ENCODE measurements at places on chromosomes 3 and 15.

- no peak for DNase-seq
Measured at GRCh38 chr15:69346112-69346511, 47.4 kb downstream of the PAQR5 start.

- DNase-seq: peak; percentile 28
Measured at GRCh38 chr15:89690276-89691218, at the start of the genes PEX11A and WDR93. Gene PEX11A, minus strand, starts transcription at chr15:89690754. Its CDS starts 122 bp downstream, at chr15:89690632. Gene WDR93, plus strand, starts transcription at chr15:89690811. Its CDS starts 10,936 bp downstream, at chr15:89701747.

- DNase-seq: no peak
Measured at GRCh38 chr15:74716651-74717050, 8.7 kb downstream of the CYP1A1 start.

- no peak for DNase-seq
Measured at GRCh38 chr3:119600732-119601131, 3.0 kb downstream of the PLA1A start.

- no peak for DNase-seq
Measured at GRCh38 chr3:128584412-128585020, 66.1 kb downstream of the RPN1 start.

DNA sequence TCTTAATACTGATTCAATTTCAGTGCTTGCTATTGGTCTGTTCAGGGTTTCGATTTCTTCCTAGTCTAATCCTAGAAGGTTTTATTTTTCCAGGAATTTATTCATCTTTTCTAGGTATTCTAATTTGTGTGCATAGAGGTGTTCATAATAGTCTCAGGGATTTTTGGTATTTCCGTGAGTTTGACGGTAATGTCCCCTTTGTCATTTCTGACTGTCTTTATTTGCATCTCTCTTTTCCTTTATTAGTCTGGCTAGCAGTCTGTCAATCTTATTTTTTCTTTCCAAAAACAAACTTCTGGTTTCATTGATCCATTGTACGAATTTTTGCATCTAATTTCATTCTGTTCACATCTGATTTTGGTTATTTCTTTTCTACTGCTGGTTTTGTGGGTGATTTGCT lies 35.2 kb upstream of the CD200R1L start:
- DNase-seq: no peak
